ENCODE measurements at places on chromosomes 11 and 22.

DNA sequence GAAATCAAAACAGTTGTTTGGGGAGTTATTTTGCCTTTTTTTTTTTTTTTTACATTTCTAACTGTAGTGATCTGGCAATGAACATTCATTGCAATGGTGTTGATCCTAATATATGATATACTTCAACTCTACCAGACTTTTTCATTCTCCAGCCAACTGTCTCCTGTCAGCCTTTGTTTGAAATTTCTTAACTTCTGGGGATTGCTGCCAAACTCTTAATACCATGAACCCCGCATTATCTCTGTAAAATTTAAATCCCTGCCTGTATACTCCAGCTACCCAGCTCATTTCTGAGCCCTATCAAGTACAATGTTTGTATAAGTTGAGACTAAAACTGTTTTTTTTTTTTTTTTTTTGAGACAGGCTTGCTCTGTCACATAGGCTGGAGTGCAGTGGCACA is 280.7 kb downstream of the TTC28 start:
- no peak for DNase-seq

GRCh38 chr11:34341931-34342533 is 15.8 kb downstream of the ABTB2 start:
- no peak for DNase-seq

GRCh38 chr11:102911758-102912481 is 37.1 kb upstream of the MMP12 start:
- DNase-seq, result no peak

GRCh38 chr11:35338921-35339320 is 80.4 kb downstream of the SLC1A2 start:
- peak; percentile 35 for DNase-seq

DNA sequence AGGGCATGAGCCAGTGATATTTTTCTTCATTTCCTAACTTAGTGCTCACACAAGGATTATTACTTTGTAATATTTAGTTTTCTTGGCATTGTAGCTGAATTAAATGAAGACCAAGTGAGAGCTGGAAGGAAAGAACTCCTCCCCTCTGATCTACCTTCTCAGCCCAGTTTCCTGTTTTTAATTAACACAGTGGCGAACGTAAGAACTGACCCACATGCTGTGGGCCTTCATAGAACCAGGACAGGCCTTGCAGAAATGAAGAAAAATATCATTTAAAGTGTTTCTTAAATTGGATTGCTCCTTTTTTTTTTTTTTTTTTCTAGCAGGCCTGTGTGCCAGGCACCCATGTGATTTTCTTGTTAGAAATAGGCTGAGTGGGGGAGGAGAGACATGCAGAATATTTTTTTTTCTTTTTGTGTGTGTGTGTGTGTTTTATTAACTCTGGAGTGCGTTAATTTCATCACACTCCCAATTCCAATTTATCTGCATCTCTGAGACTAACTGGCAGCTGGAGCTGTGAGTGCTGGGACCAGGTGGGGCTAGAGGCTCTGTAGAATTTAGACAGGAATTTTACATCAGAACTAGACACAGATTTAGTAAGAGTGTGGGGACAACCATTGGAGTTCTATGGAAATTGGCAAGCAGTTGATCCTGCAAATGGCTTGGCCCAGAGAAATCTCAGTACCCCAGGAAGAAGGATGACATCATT is 320.5 kb downstream of the DDX10 start:
- DNase-seq, result peak; percentile 7

- DNase-seq, result peak; percentile 79
Observed at GRCh38 chr22:24516301-24516737, 21.2 kb downstream of the UPB1 start.

DNA sequence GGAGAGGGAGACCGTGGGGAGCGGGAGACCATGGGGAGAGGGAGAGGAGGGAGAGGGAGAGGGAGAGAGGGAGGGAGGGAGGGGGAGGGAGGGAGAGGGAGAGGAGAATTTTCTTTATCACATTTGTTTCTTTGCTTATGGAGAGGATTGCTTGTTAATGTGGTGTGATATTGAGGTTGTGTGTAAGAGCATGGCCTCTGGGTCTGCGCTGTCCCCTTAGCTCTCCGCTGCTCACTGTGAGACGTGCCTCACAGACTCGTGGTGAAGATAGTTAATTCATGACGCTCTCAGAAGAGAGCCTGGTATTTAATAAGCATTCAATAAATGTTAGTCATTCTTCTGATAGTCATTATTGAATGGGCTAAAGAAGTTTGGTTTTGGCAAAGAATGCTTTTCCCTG is 26.2 kb downstream of the PPFIA1 start:
- no peak for DNase-seq

DNA sequence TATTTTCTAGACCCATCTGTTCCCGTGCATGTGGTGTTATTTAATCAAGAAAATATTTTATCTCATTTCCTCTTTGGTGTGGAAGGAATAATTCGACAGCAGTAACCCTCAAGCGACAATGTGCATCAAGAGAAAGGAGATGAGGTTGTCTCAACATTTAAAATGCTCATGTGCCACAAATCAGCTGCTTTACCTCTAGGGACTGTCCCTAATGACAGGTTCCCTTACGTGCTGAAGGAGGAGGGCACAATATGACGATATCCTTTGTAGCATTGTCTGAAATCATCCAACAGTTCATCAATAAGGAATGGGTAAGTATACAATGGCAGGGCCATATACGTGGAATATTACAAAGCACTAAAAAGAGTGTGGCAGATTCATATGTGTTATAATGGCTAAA is 7.0 kb upstream of the SYN3 start:
- DNase-seq, result no peak

DNA sequence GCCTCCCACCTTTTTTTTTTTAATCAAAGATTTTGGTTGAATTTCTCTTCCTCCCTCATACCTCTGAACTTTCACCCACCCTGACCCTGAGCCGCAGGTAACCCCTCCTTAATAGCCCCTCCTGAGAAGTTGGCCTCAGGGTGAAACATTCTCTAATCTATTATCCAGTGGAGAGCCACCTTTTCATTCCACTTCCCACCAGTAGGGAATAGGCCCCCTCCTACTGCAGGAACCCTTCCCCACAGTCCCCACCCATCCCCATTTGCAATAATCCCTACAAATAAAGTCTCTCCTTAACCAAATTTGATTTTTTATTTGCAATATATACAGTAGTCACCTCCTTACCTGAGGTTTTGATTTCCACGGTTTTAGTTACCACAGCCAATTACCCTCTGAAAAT is 2.1 kb upstream of the SLC35F2 start:
- DNase-seq, result no peak

DNA sequence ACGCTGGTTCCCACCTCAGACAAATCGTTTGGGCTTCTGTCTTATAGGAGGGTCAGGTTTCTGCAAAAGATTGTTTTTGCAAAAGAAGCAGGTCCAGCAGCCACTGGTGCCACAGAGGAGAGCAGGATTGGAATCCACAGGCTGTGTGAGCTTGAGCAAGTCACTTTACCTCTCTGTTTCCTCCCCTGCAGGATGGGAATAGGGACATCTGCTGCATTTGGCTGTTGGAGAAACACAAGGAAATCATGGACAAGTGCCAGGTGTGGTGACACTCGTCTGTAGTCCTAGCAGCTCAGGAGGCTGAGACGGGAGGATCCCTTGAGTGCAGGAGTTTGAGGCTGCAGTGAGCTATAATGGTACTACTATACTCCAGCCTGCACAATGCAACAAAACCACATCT is 422.6 kb downstream of the MN1 start:
- DNase-seq, result no peak

- peak; percentile 87 for DNase-seq
Observed at GRCh38 chr22:45608763-45609180, 62.9 kb upstream of the ATXN10 start.

GRCh38 chr11:34745195-34745594 is 124.3 kb downstream of the EHF start:
- no peak for DNase-seq

- no peak for DNase-seq
Observed at GRCh38 chr11:27285761-27286160, 77.3 kb downstream of the CCDC34 start.

- DNase-seq, result no peak
Observed at GRCh38 chr22:34851918-34852662, 213.9 kb upstream of the ISX start.

- no peak for DNase-seq
Observed at GRCh38 chr22:44765571-44766285, 13.4 kb downstream of the ARHGAP8 start.

- DNase-seq, result no peak
Observed at GRCh38 chr11:92839450-92839849, 130.0 kb upstream of the MTNR1B start.

DNA sequence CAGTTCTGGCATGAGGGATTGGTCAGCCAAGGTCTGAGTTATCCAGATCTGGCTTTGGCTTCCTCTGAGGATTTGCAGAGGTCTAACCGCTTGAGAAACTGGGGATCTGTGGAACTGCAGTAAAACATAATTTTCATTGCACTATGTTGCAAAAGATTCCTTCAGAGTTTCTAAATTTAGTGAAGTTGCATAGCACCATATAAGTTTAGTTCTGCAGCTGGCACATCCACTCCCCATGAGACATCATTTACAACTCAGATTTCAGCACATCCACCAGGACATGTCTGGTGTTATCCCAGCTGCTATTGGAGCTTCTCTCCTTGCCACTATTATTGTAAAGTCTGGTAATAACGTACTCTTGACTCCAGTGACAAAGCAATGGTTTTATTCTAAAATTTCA is 181.5 kb downstream of the CWF19L2 start:
- no peak for DNase-seq

GRCh38 chr11:44980533-44981427 is 30.1 kb upstream of the TP53I11 start:
- DNase-seq, result no peak

- no peak for DNase-seq
Observed at GRCh38 chr11:75490221-75491181, 35.2 kb downstream of the GDPD5 start.

DNA sequence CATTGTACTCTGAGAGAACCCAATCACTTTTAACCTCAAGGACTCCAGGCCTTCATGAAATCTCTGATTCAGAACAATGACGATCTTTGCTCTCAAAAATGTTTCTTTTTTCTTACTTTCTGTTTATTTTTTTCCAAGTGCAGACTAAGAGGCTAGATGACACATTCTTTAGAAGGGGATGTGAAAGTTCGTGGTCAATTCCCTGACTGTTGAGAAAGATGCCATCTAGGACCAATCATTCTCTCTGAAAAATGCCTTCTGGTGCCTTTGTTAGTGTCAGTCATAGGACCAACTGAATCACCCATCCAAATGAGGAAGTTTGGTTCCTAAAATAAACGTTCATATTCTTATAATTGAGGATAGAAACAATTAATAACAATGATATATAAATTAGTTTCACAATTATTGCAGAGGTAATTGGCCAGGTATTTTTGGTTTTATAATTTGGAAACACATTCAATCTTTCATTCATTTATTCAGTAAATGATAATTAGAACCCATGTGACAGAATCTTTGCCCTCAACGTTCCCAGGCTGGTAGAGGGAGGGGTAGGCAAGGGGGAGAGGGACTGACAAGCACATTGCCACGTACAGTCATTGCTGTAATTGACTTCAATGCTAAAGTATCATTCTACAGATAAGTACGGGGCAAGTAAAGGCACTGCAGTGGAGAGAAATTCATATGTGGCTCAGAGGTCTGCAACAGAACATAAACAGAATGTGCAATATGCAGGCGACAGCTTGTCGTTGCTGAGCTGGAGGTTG is 333.4 kb upstream of the MPPED2 start:
- no peak for DNase-seq

- no peak for DNase-seq
Observed at GRCh38 chr11:15580056-15580774, 465.5 kb downstream of the INSC start.

DNA sequence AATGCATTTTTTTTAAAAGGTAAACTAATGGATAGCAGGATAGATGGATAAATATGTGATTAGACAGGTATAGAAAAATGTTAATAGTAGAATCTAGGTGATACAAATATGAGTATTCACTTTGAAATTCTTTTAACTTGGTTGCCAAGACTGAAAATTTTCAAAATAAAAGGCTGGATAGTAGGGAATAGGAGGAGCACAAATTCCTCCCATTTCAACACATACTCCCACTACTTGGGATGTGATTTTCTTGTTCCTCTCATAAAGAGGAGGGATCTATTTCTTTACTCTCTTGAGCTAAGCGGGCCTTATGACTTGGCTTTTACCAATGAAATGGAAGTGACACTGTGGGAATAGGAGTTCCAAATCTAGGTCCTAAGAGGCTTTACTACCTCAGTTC is 35.9 kb downstream of the PIK3C2A start:
- DNase-seq, result no peak

DNA sequence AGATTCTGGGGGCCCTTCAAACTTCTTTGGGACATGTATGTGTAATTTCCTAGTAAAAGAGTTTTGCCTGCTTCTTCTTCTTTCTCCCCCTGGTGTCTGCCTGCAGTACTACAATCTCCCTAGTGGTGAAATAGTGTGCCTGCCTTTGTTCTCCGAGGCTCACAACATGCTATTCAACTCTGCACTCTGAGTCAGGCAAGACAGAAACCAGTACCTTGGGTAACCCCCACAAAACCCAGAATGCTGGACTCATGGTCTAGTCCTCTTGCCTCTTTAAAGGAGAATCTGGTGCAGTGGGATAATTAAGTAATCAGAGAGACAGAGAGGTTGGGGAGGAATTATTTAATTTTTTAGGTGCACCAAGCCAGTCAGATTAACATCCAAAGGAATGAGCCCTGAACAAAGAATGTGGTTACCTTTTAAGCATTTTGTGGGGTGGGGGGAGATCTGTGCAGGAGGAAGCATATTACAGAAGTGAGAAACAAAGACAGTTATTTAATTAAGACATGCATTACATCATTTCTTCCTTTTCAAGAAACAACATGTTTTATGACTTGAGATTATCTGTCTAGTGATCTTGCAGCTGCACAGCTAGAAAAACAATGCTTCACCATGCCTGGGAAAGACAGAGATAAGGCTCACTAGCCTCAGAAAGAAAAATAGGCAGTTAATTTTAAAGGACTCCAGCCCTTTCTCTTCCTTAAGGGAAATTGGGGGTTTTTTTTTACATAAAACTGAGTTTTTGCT is 11.0 kb upstream of the MS4A6A start:
- peak; percentile 9 for DNase-seq

- no peak for DNase-seq
Observed at GRCh38 chr11:134561331-134561720, 149.3 kb upstream of the B3GAT1 start.

- DNase-seq, result no peak
Observed at GRCh38 chr22:41339823-41340222, 38.5 kb downstream of the ZC3H7B start.

DNA sequence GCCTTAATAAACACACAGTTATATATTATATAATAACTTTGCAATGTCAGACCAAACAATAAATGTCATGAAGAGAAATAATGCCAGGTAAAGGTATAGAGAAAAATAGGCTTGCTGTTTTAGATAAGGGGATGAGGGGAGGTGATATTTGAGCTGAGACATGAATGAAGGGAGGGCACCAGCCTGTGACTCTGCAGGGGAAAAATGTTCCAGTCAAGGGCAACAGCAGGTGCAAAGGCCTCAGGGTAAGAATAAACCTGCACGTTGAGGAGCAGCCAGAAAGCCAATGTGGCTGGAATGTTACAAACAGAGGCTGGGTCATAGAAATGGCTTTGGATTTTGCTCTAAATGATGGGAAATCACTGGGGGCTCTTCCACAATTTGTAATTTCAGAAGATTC is 519.6 kb downstream of the SOX6 start:
- no peak for DNase-seq

Data from HCEC 1CT (cell line).